ENCODE measurements at places on chromosomes 11 and 22.

DNA sequence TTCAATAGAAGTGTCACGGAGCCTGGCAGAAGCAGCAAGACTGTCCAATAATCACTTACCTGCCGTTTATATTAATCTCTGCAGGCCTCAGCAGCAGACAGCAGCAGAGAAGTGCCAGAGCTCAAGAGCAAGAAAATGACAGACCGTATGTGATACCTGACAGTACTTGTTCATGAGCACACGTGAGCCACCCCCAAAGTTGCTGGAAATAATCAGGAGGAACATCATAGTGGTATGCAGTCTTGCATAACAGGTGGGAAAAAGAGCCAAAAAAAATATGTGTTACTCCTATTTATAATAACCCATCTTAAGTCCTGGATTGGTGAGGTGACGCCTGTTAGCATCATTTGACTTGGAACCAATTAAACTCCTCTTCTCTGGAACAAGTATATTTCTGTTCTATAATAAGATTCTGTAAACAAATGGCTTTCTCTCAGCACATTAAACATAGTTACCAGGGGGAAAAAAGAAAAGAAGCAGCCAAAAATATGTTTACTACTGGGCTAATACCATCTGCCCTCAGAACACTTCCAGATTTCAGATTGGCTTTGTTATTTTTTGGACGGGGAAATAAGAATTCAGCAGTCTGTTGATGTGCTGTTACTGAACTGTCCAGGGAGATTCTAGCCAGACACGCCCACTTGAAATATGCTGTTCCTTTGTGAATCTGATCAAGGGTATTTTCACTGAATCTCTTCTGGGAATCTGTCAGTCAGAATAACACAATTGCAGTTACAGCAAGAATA, 7.9 kb upstream of the SLN start:
- DNase-seq, result no peak

GRCh38 chr11:73532310-73532709, 65.6 kb downstream of the FAM168A start:
- DNase-seq, result no peak

DNA sequence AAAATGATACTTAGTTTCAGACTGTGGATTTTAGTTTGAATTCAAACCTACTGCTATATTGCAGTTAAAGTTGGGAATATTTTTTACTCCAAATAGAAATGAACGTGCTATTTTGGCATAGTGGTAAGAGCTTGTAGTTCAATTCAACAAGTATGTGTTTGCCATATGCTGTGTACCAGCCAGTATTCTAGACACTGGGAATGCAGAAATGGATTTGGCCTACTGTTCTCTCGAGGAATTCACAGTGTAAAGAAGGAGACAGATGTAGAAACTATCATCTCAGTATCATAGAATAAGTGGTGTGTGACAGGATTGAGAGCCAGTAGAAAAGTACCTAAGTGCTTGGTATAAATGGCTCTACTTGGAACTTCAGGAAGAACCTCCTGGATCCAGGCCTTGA, 80.4 kb downstream of the ATXN10 start:
- no peak for DNase-seq

GRCh38 chr11:33567004-33567403, 133.6 kb downstream of the C11orf91 start:
- DNase-seq, result no peak

GRCh38 chr22:44449683-44450425, 48.2 kb downstream of the RTL6 start:
- no peak for DNase-seq

DNA sequence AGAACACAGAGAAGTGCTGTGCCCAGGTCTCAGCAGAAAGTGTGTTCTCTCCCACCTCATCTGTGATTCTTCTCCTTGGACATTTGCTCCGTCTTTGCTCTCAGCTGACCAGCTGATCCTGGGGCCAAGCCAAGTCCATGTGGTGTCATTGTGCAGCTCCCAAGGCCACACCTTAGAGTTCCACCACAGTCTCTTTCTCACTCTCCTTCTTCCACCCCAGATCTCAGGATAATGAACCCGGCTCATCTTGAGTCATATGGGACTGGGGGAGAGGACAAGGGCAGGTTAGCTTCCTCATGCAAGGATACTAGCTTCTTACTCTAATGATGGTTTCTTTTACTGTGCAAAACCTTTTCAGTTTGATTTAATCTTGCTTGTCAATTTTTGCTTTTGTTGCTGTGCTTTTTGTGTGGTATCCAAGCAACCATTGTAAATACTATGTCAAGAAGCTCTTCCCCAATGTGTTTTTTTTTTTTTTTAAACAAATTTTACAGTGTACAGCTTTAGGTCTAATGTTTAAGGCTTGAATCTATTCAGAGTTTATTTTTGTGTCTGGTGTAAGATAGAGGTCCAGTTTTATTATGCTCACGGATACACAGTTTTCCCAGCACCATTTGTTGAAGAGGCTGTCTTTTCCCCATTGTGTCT, 75.0 kb upstream of the OR4B1 start:
- DNase-seq, result no peak

- DNase-seq, result no peak
Observed at GRCh38 chr22:48698618-48699017, 1129.1 kb downstream of the BRD1 start.

DNA sequence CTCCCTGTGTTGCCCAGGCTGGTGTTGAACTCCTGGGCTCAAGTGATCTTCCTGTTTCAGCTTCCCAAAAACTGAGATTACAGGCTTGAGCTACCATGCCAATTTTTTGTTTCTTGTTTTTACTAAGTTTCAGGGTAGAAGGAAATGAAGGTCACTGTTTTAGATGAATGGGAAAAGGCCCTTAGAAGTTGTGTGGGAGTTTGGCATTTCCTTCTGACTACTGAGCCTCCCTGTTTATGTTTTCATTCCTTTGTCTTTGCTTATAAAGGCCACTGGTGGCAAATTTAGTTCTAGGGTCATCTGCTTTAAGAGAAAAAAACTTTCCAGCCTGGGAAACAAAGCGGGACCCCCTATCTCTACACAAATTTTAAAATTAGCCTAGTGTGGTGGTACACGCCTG, 22.1 kb downstream of the SRPRA start:
- no peak for DNase-seq

GRCh38 chr22:26416670-26417276, 12.3 kb upstream of the ASPHD2 start:
- no peak for DNase-seq

DNA sequence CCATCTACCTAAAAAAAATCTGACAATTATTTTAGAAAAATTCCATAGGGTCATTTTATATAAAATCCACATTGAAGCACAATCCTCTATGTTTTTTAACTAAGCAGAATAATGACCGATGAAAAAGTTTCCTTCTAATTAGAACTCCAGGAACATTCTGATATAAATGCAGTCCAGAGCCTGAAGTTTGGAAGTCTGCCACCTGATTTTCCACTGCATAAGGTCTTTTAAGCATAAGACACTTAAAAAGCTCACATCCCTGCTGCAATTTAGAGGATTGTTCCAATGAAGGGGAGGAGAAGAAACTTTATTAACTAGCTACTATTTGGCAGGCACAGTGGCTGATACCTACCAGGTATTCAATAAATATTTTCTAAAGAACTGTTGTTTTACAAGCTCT, 570.3 kb upstream of the ANO5 start:
- no peak for DNase-seq

GRCh38 chr11:5524756-5525155, 8.3 kb upstream of the UBQLNL start:
- no peak for DNase-seq

GRCh38 chr11:3046641-3047040, 10.6 kb downstream of the CARS1 start:
- DNase-seq, result no peak

GRCh38 chr11:36930256-36930655, 332.2 kb upstream of the RAG2 start:
- DNase-seq, result no peak

DNA sequence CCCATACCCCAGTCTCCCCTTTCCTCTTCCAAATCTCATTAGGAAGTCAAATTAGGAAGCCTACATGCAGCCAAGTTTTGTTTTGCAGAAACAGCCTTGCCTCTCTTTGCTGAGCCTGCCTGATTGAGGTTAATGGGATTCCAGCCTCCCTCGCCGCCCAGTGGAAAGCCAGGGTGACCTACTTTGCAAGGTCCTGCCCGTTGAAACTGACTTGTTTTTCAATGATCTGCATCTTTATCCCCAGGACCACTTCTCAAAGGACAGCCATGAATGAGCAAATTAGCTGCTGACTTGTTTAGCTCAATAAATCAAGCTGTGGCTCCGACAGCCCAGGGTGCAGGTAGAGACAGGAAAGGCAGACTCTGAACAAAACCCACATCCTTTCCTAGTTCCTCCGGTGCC, 110.4 kb downstream of the RRAS2 start:
- no peak for DNase-seq

GRCh38 chr11:133832991-133833897, 12.1 kb downstream of the SPATA19 start:
- no peak for DNase-seq

DNA sequence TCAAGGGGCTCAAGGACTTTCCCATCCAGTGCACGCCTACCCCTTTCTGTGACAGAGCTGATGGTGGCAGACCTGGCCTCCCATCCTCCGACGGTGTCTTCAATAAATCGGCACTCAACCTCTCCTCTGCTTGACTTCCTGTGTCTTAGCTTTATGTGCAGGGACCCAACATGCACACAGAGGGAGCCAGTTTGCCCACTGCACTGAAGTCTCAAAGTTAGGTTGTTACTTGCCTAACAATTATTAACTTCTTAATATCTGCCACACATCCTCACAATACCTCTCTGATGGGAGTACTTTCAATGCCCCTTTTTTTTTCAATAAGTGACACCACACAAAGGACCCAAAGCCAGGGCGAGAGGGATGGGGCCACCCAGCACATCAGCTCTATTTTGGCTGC, 3.6 kb downstream of the IZUMO1R start:
- no peak for DNase-seq

DNA sequence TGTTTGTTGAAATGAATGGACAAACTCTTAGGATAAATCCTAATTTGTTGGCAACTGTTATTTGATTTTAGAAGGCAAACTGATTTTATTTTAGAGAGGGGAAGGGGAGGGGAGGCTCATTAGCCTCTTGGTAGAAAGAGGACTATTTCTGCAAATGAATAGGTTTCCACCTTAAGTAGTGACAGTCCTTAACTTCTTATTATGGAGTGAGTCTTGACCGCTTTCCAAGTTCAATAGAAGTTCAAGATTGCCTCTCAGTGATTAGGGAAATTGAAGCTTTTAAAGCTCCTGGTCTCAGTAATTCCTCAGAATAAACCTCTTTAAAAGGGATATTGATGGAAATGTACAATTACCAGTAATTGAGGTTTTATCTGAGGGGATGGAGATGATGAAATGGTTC, 55.7 kb downstream of the PANX1 start:
- no peak for DNase-seq

- no peak for DNase-seq
Observed at GRCh38 chr11:57424137-57424791, 2.7 kb downstream of the SLC43A3 start.

DNA sequence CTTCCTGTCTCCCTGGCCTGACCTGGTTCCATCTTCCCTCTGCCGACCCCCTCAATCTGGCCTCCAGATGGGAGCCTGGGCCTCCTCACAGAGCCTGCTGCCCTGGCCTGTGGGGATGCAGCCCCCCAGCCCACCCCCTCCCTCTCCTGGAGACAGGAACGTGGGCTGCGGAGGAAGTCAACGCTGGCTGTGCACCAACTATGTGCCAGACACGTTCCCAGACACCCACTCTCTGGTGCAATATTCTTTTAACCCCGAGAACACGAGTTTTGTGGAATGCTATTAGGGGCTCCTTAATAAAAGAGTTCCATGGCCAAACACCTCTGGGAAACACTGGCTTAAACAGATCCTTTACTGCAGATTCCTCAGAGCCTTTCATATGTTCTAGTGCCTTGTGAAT, 15.9 kb downstream of the WNT11 start:
- no peak for DNase-seq

DNA sequence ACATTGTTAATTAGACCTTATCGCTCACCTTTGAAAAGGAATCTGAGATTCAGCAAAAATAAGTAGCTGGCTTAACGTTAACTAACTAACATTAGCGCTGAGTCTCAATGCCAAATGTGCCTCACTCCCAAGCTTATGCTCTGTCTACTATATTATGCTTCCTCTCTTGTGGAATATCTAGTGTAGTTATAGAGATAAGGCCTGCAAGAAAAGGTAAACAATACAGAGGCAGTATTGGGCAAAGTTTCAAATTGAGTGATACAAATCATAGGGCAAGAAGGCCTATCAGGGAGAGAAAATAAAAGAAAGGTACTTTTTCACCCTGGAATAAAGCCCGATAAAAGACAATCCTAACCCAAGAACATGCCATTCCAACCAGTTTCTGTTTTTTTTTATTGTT, 61.6 kb upstream of the SLC17A6 start:
- DNase-seq, result no peak

GRCh38 chr11:12799334-12799835, 125.2 kb downstream of the TEAD1 start:
- DNase-seq, result no peak

DNA sequence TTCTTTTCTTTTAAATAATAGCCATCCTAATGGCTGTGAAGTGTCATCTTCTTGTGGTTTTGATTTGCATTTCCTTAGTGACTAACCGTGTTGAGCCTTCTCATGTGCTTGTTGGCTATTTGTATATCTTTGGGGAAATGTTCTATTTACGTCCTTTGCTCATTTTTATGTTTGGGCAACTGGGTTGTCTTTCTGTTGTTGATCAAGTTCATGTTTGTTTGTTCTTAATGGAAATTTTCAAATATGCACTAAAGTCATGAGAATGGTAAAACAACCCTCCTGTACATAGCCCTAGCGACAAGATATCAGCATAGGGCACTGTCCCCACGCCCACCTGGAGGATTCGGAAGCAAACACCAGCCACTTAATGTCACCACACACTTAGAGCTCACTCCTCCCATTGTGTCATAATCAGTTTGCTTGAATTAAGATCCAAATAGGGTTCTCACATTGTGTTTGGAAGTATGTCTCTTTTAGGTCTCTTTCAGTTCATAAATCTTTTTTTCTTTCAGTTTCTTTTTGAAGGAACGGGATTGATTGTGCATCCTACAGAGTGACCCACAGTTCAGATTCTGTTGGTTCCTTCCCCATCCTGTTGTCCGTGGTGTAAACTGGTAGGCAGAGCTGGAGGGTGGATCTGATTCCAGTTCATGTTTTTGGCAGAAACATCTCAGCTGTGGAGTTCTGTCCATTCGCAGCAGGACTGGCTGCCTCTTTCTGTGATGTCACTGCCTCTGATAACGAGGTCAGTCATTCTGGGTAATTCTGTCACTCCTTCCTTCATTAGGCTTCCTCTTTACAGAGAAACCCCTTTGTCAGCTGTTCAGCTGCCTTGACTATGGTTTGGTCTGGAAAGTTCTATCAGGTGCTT, 26.4 kb upstream of the ADORA2A start:
- DNase-seq, result no peak

DNA sequence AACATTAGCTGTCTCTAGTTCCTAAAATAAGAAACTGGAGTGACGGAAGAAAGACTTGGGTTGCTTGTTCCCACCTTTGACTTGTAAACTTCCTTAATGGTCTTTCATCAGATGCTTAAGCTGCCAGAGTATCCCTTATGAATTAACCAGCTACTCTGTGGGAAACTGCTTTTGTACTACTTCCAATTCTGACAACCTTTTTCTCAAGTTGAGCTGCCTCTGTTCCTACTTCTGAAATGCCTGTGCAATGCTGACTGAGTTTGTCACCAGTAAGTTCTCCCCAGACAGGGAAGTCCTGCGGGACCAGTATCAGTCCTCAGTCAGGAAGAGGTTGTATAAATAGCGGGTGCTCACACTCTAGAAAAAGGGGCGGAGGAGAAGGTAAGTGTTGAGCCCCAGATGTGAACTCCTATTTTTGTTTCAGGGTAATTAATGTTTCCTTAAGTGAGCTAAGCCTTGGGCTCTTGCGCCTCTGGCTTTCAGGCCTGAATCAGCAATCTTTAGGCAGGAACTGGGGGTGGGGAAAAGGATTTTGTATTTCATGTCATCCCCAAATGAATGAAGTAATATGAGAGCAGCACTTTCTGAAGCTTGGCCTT, 67.2 kb downstream of the CECR2 start:
- no peak for DNase-seq
